Activated naive CD8-positive, alpha-beta T cell treated with anti-CD3 and anti-CD28 coated beads, Interleukin-2, amount 10 ng/mL, durations not matched to agents 7 days and 5 days (primary cell): ENCODE measurements at places on chromosomes 5 and 9. TPM values are rescaled to one million over a fixed set of nuclear protein-coding genes. Genes with fewer than 3 reads are reported as not detected.

ADAMTS2 gene
- total RNA-seq: not detected

DND1 gene
- total RNA-seq: 3.1 TPM

MOB3B gene
- 3.2 TPM for total RNA-seq

CCDC112 gene
- 2.4 TPM for total RNA-seq

ST8SIA4 gene
- 39.2 TPM for total RNA-seq

CLIC3 gene
- 13.3 TPM for total RNA-seq

ACOT12 gene
- not detected for total RNA-seq

DNA sequence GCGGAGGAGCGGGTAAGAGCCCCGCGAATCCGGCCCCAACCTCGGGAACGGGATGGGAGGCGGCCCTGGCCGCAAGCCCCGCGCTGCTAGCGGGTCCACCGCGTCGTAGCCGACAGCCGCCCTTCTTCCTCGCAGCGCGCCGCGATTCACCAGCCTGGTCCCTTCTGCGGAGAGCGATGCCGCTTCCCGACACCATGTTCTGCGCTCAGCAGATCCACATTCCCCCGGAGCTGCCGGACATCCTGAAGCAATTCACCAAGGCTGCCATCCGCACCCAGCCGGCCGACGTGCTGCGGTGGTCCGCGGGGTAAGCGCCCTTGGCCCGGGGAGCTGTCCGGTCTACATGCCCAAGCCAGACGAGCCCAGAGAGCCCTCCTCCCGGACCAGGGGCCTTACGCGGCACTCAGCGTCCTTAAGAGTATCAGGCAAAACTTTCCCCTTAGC lies 335 bp downstream of the ROPN1L start:
- no peak for DNase-seq

DNA sequence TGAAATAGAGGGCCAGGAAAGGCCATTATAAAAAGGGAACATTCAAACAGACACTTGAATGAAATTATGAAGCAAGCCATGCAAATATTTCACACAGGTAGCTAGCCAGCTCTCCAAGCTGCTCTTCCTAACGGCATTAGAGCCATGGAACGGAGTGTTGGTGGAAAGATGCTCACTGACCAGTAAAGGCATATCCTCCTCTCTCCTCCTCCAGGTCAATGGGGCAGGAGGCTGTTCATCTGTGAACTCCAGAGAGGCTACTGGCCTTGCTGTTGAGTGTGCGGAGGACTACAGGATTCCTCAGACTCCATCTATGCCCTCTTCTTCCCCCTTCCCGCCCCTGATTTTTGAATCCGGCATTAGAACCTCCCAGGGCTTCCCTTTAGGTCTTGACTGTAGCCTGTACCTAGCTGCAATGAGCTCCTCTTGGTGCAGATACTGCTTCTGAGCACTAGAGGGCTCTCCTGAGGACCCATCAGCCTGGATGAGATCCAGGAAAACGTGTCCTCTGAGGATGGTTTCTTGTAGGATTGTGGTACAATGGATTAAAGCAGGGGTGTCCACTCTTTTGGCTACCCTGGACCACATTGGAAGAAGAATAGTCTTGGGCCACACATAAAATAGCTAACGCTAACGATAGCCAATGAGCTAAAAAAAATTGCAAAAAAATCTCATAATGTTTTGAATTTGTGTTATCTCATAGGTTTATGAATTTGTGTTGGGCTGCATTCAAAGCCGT lies 162.2 kb downstream of the SREK1 start:
- DNase-seq: no peak

GRCh38 chr9:73615557-73615956 lies 463.9 kb downstream of the ANXA1 start:
- no peak for DNase-seq

DNA sequence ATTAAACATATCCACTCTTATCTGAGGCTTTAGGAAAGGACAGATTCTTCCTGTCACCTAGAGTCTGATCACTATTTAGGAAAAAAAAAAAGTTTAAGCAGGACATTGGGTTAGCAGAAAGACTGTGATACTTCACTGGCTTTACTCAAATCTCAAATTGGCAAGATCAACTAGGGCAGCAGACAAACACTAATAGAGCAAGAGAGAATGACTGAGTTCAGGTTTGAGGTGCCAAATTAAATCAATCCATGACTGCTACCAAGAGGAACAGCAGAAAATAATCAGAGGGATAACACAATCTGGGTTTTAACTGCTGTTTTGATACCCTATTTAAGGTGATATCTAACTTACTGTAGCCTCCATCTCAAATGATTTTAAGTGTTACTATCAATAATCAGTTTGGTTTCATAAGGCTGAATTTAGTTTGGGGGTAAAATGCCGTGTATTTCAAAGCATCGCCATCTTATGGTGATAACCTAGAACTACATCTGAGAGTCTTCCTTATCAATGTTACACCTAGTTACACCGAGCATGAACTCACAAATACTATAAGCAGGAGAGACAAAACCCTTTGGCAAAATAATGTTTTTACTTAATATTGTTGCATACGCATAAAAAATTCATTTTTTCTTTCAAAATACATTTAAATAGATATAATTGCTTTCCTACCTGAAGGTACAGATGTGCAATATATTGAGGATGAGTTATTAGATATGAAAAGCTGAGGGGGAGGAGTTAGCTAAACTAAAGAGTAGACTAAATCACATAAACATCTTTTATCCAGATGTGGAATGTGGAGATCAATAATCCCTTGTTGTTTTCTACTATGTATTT lies 286.4 kb upstream of the CDH12 start:
- DNase-seq: no peak

DNA sequence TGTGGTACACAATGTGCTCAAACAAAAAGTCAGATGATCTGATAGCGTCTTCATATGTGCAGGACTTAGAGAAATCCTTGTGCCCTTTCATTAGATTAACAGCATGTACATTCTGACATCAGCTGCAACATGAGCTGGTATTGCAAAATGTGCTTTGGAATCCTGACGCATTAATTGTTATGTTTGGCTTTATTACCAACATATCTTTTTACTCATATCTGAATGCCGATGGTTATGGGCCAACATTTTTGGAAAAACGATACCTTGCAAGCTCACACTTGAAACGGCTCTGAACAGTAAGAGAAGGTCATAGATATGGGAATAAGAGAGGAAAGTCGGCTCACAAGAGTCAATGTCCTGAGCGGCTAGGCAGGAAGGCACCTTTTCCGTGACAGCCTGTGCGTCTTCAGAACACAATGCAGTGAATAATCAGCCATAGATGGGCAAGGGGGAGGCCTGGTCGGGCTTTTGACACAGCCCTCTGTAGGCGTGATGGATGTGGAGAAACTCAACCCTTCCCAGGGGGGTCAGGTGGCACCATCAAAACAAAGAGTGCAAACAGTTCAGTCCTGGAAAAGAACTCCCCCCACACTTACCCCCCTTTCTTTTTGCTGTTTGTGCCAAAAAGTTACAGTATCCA lies 36.4 kb upstream of the GAS1 start:
- no peak for DNase-seq

GRCh38 chr5:137287569-137287968 lies 211.6 kb downstream of the SPOCK1 start:
- no peak for DNase-seq

- no peak for DNase-seq
These were observed 365.4 kb downstream of the ISL1 start for GRCh38 chr5:51748647-51749046.

GRCh38 chr5:113230711-113231652 lies 203.8 kb downstream of the TSSK1B start:
- DNase-seq: no peak

GRCh38 chr5:150196986-150197385 lies 7.1 kb downstream of the SLC6A7 start:
- no peak for DNase-seq

DNA sequence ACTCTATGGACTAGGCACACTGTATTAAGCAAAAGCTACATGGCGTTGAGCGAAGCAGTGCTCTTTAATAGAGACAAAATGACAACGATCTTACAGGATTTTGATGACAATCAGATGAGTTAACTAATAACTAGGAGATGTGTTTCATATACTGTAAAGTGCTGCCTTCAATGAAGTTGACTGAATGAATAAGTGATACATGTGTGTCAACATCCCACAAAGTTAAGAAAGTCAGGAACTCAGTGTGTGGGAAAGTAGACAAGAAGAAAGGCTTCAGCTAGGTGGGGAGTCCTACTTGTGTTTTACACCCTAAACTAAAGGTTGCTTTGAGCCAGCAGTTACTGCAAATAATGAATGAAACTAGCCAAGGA lies 79.6 kb downstream of the PAPPA start:
- DNase-seq: no peak

GRCh38 chr9:121364077-121364476 lies 6.0 kb downstream of the STOM start:
- no peak for DNase-seq

DNA sequence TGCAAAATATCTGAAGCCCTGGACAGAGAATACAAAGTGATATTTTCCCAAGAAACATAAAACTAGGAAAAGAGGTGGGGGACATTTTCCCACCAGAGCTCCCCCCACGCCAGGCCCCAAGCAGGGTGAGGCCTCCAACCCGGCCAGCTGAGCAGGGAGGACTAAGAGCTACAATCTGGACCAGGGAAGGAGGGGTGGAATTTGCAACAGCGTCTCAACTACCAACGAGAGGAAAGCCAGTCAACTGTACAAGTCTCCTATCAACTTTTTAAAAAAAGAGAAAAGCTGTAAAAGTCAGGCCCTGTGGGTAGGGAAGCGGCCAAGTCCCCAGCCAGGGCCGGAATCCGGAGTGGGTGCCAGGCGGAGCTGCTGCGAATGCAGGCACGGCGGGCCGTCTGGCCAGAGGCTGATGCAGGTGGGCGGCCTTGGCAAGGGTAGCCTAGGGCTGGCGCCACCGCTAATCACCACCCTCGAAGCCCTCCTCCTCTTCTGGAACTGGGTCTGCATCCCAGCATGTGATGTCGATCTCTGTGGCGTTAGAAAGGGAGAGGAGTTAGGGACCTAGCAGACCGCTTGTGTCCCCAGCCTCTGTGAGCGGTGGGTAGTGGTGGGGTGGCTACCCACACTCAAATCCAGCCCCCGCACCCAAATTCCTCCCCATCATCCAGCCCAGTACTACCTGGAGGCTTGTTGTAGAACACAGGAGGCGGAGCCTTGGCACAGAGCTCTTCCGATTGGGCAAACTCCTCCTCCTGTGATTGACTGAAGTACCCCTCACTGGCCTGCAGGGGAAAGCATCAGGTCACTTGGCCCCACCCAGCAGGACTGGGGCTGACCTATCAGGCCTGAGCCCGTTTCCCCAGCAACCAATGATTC lies 10.6 kb downstream of the PRR7 start:
- DNase-seq: no peak

DNA sequence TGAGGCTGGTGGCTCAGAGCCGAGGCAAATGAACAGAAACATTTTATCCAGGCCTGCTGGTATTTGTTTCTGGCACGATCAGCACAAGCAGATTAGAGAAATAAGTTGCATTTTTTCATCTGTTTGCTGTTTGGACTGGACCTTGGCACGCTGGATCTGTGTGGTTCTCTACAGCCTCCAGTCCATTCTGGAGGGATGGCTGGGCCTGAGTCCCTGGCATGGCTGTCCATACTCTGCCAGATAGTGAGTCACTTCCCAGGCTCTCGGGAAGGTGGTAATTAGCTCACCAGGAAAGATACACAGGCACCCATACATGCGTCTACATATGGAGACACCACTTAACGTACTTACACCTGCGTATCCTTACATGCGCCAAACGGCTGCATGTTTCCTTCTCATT lies 78.6 kb downstream of the SPRY4 start:
- no peak for DNase-seq

- no peak for DNase-seq
These were observed 41.9 kb downstream of the ABCA1 start for GRCh38 chr9:104885818-104886709.
